ENCODE measurements at places on chromosomes 5 and 9.

GRCh38 chr9:128553728-128554127 lies 1.3 kb downstream of the SPTAN1 start:
- DNase-seq = no peak

DNA sequence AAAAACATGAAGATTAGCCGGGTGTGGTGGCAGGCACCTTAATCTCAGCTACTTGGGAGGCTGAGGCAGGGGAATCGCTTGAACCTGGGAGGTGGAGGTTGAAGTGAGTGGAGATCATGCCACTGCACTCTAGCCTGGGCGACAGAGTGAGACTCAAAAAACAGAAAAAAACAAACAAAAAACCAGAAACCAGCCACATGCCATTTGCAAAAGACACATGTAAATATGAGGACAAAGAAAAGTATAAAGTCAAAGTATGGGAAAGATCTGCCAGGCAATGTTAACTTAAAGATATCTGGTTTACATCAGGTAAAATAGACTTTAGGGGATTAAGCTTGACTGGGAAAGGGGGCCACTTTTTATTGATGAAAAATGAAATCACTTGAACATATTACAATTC lies 90.7 kb downstream of the FNBP1 start:
- DNase-seq = no peak

DNA sequence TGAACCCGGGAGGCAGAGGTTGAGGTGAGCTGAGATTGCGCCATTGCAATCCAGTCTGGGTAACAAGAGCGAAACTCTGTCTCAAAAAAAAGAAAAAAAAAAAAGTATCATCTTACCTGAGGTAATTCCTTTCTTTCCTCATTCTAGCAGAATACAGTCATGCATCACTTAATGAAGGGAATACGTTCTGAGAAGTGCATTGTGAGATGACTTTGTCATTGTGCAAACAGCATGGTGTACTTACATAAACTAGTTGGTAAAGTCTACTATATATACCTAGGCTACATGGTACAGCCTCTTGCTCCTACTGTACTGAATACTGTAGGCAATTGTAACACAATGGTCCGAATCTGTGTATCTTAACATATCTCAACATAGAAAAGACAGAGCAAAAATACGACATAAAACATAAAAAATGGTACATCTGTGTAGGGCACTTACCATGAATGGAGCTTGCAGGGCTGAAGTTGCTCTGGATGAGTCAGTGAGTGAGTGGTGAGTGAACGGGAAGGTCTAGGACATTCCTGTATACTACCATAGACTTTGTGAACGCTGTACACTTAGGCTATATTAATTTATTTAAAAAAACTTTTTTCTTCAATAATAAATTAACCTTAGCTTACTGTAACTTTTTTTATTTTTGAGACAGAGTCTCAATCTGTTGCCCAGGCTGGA lies 100.4 kb downstream of the GLDC start:
- no peak for DNase-seq

- DNase-seq = no peak
Measured at GRCh38 chr5:106633825-106634224, 1036.9 kb downstream of the EFNA5 start.

DNA sequence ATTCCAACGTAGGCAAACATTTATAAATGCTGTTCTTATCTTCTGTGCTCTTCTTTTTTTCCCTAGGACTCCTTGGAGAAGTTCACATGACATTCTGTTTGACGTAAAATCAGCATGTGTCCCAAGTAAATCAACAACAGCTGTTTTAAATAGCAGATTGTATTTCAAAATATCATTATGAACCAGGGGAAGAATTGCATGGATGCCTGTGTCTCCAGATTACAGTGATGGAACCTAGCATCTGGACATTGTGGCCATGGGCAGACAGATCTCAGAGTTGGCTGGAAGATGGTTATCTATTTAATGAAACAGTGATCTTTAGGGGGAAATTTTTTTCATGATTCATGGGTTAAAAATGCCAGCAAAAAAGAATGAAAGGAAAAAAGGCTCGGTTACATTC lies 222.0 kb downstream of the MAN2A1 start:
- DNase-seq = no peak

DNA sequence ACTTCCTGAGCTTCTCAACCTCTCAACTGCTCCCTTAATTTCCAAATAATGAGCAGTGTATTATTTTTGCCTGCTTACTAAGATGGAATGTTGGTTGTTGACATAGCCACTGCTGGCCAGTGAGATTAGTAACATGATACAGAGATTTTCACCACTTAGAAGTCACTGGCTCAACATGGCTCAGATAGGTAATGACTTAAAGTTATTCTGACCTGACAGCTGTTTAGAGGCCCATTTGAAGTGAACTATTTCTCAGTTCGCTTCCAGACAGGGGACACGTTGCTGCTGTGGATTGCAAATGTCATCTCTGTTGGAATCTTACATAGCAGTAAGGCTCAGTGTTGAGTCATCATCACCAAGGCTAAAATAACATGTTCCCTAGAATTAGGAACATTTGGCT lies 490.2 kb downstream of the TLE4 start:
- no peak for DNase-seq

DNA sequence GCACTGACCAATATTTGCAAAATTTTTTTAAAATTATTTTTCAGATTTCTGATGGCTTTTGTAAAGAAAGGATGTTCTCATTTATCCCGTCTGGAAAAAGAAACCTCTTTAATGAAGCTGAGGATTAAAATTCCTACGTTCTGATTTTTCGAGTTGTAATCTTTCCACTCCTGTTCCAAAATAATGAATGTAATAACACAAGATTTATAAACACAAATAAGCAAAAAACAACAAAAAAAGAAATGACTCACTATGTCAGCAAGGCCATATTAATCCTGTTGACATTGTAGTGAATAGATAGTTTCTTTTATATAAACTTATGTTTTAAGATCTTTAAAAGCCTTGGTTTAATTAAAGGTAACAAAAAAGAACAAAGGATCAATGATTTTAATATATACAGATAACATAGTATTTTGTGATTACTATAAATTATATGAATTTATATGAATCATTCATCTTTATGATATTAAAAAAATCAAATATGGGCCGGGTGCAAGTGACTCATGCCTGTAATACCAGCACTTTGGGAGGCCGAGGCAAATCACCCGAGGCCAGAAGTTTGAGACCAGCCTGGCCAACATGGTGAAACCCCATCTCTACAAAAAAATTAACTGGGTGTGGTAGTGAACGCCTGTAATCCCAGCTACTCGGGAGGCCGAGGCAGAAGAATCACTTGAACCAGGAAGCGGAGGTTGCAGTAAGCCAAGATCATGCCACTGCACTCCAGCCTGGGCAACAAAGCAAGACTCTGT lies 336.6 kb upstream of the DAB2 start:
- DNase-seq = no peak

GRCh38 chr5:98454904-98455303 lies 318.6 kb upstream of the RGMB start:
- no peak for DNase-seq

- no peak for DNase-seq
Measured at GRCh38 chr9:91904588-91905236, 45.3 kb downstream of the ROR2 start.

DNA sequence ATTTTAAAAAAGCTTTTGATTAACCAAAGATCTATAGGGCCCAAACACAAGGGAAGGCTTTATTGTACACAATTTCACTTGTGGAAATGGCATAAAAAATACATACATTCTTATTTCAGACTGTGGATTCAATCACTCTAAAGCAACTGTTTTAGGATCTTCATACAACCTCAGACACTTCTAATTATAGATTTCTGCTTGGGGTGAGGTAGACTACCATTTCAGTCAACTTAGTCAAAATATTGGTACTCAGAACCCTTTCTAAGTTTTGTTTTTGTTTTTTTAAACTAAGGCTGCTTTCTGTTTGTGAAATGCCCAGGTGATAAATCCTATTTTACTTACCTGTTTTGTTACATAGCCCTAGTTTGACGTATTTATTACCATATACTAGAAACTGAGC lies 284.5 kb upstream of the RASA1 start:
- DNase-seq = no peak

GRCh38 chr5:61304590-61305381 lies 27.3 kb upstream of the ZSWIM6 start:
- DNase-seq = no peak

DNA sequence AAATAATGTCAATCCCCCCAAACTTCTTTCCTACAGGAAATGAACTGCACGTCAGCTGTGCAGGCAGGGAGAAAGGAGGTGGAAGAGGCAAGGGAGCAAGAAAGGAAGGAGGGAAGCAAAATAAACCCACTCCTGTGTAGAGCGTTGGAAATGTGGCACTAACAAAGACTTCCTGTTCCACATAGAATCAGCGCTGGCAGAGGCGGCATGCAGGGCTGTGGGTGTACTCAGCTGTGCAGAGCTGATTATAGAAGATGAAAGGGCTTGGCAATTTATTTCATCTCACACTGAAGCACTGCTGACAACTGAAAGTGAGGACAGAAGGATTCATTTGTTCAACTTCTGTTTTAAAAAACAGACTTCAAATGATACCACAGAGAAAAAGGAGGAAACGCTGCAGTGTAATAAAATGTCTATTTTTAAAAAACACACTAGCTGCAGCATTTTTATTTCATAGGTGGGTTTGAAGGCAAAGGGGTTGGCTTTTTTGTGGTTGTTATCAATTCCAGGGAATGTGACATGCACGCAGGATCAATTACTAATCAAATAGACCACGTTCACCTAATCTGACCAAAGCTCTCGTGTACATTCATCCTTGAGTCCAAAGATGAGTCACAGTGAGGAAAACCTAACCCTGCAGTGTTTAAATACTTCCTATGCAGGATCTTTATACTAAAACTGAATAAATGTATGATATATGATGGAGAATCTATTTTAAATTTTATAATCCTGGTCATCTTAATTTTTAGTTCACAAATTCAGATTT lies 583.5 kb downstream of the ZNF608 start:
- no peak for DNase-seq

GRCh38 chr5:51559339-51559738 lies 176.1 kb downstream of the ISL1 start:
- no peak for DNase-seq

DNA sequence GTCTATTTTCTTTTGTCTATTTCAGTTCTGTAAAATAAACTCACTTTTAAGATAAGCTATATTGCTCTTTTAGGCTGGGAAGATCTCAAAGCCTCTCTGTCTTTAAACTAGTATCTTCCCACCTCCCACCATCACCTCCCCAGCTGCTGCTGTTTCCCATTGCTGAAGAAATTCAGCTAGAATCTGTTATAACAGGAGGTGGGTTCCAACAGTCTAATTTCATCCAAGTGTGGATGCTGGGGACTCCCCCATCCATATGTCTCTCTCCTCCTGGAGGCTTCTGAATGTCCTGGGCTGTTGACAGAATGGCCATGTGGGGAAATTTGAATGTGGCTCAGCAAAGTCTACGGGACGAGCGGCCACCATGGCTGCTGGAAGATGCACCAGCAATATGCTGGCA lies 301.0 kb downstream of the RASEF start:
- DNase-seq = no peak

DNA sequence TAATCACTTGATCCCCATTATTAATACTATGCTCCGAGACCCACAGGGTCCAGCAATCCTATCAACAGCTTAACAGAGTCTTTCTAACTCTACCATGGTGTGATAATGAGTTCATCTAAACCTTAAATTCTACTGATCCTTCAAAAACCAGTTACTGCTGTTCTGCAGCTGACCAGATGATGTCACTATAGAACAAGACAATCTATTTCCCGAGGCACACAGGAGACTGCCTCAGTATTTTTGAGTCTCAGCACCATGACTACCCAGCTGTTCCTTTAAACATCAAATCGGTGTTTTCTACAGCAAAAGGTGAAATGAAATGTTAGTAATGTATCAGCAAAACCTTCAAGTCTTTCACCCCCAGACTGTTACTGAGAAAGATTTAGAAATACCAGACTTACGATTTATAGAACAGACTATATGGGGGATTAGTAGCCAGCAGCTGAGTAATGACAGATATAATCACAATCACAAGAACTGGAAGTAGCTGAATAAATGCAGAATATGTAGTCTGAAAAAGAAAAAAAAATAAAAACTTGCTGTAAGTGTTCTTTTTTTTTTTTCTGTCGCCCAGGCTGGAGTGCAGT lies 16.9 kb downstream of the DNAJC18 start:
- no peak for DNase-seq

DNA sequence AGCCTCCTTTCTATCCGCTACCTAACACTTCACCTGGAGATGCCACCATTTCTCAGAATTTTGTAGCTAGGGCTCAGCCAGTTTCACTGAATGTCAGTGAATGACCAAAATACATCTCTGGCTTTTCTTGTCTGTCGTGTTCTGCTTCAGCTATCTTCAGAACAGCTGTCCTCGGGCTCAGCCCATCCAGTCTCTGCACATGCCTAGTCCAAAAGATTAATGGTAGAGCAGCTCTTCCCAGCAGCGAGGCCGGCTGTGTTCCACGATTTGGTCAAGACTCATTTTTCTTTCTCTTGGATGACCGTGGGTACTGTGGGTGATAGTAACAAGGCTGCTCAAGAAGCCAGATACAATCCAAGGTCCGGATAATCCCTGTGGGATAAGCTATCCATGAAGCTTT lies 342.8 kb downstream of the GABRG2 start:
- DNase-seq = no peak

GRCh38 chr5:56456002-56456401 lies 222.9 kb upstream of the ANKRD55 start:
- DNase-seq = no peak

DNA sequence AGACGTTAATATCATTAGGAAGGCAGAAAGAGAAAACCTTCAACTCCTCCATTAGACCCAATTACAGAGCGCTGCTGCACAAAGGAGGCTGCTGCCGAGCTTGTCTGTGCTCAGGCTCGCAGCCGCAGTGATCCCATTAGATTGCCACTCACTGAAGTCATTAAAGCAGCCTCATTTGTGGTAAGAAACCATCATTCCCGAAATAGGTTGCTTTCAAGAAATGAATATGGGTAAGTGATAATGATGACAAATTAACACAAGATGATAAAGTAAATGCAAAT lies 137.2 kb downstream of the CAVIN4 start:
- DNase-seq = no peak

DNA sequence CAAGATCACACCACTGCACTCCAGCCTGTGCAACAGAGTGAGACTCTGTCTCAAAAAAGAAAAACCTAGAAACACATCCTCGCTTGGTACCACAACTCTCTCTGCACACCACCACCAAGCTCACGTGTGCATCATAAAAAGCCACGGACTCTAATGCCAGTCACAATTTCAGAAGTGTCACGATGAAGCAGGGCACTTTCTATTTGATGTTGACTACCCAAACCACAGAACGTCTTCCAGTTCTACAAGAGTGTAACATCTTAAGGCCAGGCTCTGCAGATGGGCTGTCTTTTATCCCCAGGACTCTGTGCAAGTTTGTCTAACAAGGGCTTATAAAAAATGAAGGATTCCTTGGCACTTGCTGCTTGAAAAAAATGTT lies 22.9 kb downstream of the GFPT2 start:
- DNase-seq = no peak

- no peak for DNase-seq
Measured at GRCh38 chr9:23752859-23753258, 73.2 kb downstream of the ELAVL2 start.

DNA sequence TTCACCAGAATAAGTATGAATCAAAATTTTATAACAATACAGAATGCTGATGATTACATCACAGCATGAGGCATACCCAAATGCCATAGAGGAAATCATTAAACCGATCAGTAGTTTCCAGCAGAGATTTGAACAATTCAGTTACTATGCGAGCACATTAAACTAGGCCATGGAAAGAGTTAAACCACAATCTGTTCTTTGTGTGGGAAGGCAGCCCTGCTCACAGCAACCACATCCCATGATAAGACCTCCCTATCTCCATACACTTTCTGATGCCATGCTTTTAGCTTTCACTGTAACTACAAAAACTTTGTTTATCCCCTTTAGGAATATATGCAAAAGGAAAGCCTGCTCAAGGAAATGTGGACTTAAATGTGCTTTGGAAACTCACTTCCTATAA lies 4.5 kb downstream of the NFIB start:
- DNase-seq = no peak

Measured in stimulated activated effector memory CD8-positive, alpha-beta T cell treated with anti-CD3 and anti-CD28 coated beads, Interleukin-12 subunit alpha, Interleukin-12 subunit beta, amount 100 ng/mL, for 72 hours (primary cell).